Omental fat pad (tissue), 4 donors: ENCODE measurements at places on chromosomes 3 and 15. TPM values are rescaled to one million over a fixed set of nuclear protein-coding genes. Genes with fewer than 3 reads are reported as not detected.

GRCh38 chr3:188573956-188574355 is 420.0 kb downstream of the LPP start:
- no peak for DNase-seq

PAQR5 gene
- total RNA-seq = 11.9 TPM

DNA sequence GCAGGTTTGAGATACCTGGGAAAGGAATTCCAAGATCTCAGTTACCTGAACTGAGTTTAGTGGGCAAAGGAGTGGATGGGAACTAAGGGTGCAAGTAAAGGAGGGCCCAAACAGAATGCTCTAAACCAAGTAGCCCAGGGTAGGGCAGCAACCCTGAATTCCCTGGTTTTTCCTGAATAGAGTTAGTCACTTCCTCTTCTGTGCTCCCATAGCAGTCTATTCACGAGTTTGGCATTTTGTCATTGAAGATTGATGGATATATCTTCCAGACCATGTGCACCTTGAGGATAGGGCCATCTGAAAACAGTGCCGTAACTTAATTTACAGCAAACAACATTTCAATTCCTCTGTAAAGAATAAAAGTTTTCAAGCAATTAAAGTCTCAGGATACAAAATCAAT is 18.5 kb upstream of the PTX3 start:
- DNase-seq = no peak

MYZAP gene
- 13.1 TPM for total RNA-seq

DNA sequence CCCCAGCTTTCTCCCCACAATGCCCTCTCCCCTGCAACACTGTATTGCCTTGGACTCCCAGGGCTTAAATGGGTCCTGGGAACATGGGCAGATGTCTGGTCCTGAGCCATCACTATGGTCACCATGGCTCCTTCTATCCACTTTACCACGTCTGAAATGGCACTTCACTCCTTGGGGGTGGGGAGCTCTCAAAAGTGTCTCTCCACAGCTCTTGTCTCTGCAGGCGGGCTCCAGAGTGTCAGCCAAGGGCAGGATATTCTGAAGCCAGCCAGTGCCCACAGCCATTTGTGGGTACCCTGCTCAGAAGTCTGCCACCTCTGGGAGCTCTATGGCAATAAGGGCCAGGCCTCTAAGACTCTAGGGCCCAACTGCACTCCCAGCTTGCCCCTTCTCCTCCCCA is 163.9 kb downstream of the PPM1L start:
- DNase-seq = no peak

DNA sequence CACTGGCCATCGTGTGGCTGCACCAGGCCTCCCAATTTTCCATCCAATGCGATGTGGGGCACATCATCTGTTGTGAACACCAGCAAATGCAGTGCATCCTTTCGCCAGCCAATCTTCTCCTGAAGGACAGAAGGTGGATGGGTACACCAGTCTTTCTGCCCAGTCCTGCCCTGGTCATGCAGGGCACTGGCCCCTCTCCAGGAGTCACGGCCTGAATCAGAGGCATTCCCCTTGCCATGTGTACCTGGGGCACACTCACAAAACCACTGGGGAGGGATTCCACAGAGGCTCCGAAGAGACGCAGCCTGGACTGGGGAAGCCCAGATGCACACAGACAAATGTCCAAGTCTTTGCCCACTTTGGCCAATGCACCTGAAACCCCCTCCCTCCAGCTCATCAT is 65.8 kb downstream of the ITGB5 start:
- DNase-seq = no peak

KIF15 gene
- total RNA-seq = 0.44 TPM

GRCh38 chr3:9649791-9650521 is 651 bp downstream of the MTMR14 start:
- no peak for DNase-seq

LRRC15 gene
- 0.13 TPM for total RNA-seq

GRCh38 chr3:115284980-115285379 is 137.9 kb upstream of the ZBTB20 start:
- no peak for DNase-seq

FGF12 gene
- total RNA-seq = 3.1 TPM

GRCh38 chr3:67077656-67078055 is 79.5 kb downstream of the KBTBD8 start:
- DNase-seq = no peak

DNA sequence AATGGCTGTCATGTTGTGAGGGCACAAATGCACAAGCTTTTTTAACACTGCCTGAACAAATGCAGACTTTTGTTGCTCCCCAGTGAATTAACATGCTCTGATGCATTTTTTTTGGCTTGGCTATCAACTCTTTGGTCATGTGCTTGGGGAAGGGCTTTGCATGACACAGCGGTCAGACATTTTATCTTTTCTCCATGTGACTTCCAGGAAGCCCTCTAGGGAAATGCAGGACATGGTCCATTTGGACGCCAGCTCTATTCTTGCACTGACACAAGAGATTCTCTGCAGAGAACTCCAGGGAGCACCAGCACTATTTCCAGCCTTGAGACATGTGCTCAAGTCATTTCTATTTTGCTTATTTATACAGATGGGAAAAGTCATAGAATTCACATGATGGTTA is 46.2 kb downstream of the NEK11 start:
- DNase-seq = no peak

DNA sequence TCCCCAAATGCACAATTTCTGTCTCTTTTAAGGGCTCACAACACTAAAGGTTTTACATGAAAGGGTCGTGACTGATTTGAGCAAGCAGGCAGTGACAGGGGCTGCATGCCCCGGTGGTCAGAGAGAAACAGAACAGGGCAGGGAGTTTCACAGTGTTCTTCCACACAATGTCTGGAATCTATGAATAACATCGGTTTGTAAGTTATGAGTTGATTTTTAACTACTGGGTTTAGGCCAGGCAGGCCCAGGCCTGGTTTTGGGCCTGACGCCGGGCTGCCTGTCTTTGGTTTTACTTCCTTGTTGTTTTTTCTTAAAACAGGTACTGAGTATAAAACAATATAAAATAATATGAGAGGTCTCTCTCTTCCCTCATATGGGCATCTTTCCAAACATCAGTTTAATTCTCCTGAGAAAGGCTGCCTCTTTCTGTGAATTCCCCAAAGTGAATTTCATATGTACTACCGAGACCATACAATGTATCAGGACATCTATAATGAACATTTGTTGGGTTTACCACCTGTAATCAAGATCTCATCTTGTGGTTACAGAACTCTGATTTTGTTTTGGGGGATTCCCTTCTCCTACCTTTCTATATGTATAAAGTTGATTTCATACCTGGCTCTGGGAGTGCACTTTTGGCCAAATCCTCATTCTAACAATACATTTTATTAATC is 74.4 kb downstream of the CD200 start:
- no peak for DNase-seq

KCNAB1 gene
- 12.6 TPM for total RNA-seq

- DNase-seq = peak; percentile 32
Measured at GRCh38 chr15:22949074-22949547, 31.1 kb downstream of the CYFIP1 start.

CCDC80 gene
- total RNA-seq = 42.9 TPM

- no peak for DNase-seq
Measured at GRCh38 chr3:14000556-14000955, 120.7 kb upstream of the WNT7A start.
